ENCODE measurements at places on chromosomes 5 and 9. TPM values are rescaled to one million over a fixed set of nuclear protein-coding genes. Genes with fewer than 3 reads are reported as not detected.

DNA sequence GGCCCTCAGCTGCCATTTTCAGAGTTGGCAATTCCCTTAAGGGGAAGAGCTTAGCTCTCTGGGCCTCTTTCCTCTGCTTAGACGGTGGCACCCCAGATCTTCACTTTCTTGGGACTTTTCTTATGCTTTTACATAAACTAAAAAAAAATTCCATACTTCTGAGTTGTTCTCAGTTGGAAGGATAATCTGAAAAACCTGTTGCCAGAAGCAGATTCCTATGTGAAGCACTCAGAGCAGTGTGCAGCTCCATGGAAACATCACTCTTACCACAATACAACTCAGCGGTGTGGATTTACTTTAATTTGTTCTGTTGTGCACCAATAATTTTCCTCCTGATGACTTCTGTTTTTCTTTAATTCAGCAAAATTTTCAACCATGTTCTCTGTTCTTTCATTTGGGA lies 44.1 kb upstream of the MROH2B start:
- DNase-seq, result no peak

- no peak for DNase-seq
These were observed 34.7 kb upstream of the TGFBI start for GRCh38 chr5:135993880-135994636.

GRCh38 chr9:93111371-93112115 lies 15.5 kb downstream of the CARD19 start:
- peak; percentile 18 for DNase-seq

DNA sequence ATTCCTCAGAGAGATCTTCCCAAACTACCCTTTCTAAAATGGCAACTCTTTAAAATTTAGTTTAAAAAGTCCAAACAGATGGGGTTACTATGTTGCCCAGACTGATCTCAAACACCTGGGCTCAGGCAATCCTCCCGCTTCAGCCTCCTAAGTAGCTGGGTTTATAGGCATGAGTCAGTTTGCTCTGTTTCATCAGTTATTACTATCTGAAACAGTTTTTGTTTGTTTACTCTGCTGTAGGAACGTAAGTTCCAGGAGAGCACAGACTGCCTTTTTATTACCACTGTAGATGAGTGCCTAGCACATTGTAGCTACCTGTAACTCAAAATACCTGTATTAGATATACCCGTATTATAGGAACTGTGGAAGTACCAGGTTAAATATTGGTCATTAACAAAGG lies 89.4 kb downstream of the UHRF2 start:
- no peak for DNase-seq

- DNase-seq, result no peak
These were observed 126.2 kb upstream of the PLCXD3 start for GRCh38 chr5:41636605-41637004.

DNA sequence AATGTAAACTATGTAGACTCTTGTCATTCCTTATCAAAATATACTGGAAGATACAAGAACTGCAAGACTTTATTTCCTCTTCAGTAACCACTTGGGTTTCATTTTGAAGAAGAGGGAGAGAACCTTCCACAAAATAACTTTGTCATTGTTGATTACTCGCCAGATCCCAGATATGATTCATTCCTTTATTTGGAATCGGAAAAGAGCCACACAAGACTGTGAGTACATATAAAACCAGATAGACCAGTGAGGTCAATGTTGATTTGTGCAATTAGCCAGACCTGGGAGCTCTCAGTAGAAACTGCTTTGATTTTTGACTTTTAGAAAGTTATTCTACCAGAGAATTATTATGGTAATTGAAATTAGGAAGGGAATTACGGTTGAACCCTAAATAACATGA lies 146.1 kb downstream of the TMEM167A start:
- DNase-seq, result no peak

DNA sequence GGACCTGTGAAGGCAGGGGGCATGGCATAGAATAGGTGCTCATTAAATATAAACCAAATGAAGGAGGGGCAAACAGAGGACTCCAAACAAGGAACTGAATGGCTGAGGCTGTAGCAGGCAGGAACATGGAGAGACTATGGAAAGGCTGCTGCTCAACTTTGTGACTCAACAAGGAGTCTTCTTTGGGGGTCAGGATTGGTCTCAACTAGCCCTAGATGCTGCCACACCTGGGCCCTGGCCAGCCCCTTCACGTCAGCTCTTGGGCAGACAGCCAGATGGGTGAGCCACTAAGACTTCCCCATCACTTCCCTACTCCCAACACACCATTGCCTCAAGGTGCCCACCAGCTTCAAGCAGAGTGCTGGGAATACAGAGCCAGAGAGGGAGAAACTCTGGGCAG lies 11.0 kb downstream of the RPP25L start:
- no peak for DNase-seq

GRCh38 chr5:139063664-139064054 lies 134.5 kb downstream of the SIL1 start:
- no peak for DNase-seq

GRCh38 chr5:139050432-139050831 lies 147.7 kb downstream of the SIL1 start:
- no peak for DNase-seq

DNA sequence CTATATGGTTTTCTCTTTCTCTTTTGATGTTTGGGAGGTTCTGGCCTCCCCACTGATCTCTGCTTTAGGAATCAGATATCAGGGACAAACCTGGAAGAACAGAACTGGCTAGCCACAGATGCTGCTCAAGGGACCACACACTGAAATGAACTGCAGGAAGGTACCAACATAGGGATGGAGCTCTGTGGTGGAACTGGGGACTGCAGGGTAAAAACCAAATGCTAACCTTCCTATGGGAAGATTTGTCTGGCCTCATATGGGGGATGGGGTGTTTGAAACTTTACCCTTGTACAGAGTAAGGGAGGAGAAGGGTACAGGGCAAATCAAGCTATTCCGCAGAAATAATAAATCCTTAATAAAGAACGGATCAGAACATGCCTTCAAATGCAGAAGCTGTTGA lies 49.4 kb downstream of the ELOVL7 start:
- no peak for DNase-seq

GRCh38 chr5:57360871-57361270 lies 121.7 kb downstream of the ACTBL2 start:
- no peak for DNase-seq

- no peak for DNase-seq
These were observed 54.5 kb upstream of the GARNL3 start for GRCh38 chr9:127209948-127210640.

DNA sequence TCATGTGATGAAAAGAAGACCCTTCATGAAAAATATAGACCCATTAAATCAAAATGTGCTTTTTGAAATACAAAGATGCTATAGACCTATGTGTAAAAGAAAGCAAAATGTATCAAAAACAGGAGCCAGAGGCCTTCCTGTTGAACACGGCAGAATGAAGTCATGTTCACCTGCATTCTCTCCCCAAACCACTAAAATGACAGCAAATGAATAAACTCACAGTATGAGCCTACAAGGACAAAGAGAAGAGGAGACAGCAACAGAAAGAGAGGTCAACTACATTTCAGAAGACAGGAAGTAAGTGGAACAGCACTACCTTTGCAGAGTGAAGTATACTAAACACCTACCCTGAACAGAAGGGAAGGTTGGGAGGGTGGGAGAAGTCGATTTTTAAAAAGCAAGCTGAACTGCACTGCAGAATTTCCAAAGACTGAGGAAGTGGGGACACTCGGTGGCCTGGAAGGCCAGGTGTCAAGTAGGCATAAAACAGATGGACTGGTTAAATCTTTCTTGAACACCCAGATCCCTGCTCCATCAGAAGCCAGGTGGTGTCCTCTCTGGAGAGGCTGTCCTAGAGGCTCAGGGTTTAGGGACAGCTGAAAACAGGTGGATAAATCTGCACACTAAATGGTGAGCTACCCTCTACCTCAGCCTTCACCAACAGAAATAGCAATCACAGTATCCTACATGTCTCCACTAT lies 48.9 kb downstream of the MED27 start:
- no peak for DNase-seq

DNA sequence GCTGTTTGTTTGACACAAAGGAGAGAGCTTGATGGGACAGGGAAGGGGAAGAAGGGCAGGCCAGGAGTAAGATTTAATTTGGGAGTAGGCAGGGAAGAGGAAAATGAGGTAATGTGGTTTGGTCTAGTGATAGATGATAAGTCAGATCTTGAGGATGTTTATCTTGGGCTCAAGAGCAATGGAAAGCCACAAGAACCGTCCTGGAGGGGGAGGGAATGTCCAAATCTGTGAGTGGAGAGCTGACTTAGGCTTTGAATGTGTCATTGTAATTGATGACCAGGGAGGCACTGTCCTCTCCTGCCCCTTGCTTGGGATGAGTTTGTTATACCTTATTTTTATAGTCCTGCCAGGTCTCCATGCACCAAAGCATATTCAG lies 37.5 kb downstream of the MAMDC2 start:
- no peak for DNase-seq

DNA sequence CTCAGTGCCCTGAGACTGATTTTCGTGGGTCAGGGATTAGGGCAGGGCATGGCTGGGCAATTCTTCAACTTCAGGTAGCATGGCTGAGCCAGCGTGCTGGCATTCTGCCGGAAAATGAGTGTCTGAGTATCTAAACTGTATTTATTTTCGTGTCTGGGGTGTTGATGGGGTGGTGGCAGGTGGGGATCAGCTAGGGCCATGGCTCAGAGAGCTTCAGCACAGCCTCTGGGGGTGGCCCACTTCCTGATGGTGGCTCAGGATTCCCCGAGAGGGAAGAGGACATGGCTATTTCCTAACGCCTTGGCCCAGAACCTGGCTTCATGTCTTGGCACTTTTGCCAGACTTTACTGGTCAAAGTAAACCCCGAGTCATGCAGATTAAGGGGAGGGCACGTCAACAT lies 260.5 kb downstream of the GADD45G start:
- no peak for DNase-seq

GRCh38 chr9:109816490-109816889 lies 36.5 kb downstream of the PALM2AKAP2 start:
- no peak for DNase-seq

CTSV gene
- 0.21 TPM for total RNA-seq

TAF11L13 gene
- not detected for total RNA-seq

UBAP2 gene
- 23.0 TPM for total RNA-seq

SLC28A3 gene
- total RNA-seq, result 1.2 TPM

SPINK1 gene
- not detected for total RNA-seq
